ENCODE measurements at places on chromosomes 7 and 10.

DNA sequence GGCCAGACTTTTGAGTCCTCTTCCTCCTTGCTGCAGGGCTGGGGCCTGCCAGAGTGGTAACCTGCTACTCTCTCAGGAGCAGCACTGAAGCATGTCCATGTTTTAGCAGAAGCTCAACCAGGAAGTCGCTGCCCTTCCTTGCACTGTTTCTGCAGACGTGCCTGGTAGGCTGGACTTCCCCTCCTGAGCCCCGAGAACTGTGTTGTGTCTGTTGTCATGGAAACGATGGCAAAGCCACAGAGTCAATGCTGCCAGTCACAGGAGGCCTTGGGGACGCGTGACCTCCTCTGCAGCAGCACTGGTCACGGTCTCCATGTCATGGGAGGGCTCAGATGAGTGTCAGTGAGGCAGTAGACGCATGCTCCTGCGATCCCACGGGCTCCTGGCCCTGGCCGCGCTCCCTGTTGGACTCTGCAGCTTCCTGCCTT is 145.5 kb downstream of the FANK1 start:
- no peaks in the 10 kb centered on the region for H3K4me1 ChIP-seq
- H3K36me3 ChIP-seq = no peaks in the 10 kb centered on the region
- H3K4me3 ChIP-seq = no peak overlapping the region
- no peaks in the 10 kb centered on the region for H3K27me3 ChIP-seq

DNA sequence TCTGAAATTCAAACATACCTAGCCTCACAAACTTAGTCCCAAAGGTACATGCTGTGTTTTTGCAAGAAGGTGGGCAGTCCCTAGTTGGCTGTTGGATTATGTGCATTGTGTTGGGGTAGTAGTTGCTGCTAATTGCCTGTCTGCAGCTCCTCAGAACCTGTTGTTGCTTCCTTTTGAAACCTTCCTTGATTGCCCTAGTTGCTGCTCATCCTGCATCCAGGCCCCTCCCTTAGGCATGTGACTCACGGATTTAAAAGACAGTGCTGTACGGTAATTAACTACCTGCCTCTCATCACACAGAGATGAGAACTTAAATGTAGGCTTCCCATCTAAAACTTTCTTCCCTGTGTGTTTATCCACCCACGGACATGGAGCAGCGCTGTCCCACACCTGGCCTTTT is 67.7 kb downstream of the BMPR1A start:
- H3K27ac ChIP-seq = no peak overlapping the region
- H3K27me3 ChIP-seq = no peaks in the 10 kb centered on the region
- no peaks in the 10 kb centered on the region for H3K36me3 ChIP-seq
- no peaks in the 10 kb centered on the region for H3K4me1 ChIP-seq
- no peak overlapping the region for H3K4me3 ChIP-seq

GRCh38 chr7:80900583-80901576 is 18.0 kb downstream of the SEMA3C start:
- no peaks in the 10 kb centered on the region for H3K36me3 ChIP-seq
- DNase-seq = no peak
- no peak overlapping the region for H3K4me3 ChIP-seq
- no peaks in the 10 kb centered on the region for H3K27me3 ChIP-seq
- H3K4me1 ChIP-seq = no peaks in the 10 kb centered on the region

- no peaks in the 10 kb centered on the region for H3K4me1 ChIP-seq
- no peaks in the 10 kb centered on the region for H3K36me3 ChIP-seq
- DNase-seq = no peak
- peaks cover 3% of the 10 kb centered on the region for H3K27me3 ChIP-seq
- H3K27ac ChIP-seq = no peak overlapping the region
- H3K4me3 ChIP-seq = no peak overlapping the region
These were observed 168.1 kb downstream of the FAM107B start for GRCh38 chr10:14606633-14607032.

- H3K4me3 ChIP-seq = no peak overlapping the region
- no peak for DNase-seq
- no peak overlapping the region for H3K27ac ChIP-seq
- peaks cover 69% of the 10 kb centered on the region for H3K36me3 ChIP-seq
- no peaks in the 10 kb centered on the region for H3K27me3 ChIP-seq
These were observed 35.2 kb downstream of the TNRC18 start for GRCh38 chr7:5388273-5388901.

DNA sequence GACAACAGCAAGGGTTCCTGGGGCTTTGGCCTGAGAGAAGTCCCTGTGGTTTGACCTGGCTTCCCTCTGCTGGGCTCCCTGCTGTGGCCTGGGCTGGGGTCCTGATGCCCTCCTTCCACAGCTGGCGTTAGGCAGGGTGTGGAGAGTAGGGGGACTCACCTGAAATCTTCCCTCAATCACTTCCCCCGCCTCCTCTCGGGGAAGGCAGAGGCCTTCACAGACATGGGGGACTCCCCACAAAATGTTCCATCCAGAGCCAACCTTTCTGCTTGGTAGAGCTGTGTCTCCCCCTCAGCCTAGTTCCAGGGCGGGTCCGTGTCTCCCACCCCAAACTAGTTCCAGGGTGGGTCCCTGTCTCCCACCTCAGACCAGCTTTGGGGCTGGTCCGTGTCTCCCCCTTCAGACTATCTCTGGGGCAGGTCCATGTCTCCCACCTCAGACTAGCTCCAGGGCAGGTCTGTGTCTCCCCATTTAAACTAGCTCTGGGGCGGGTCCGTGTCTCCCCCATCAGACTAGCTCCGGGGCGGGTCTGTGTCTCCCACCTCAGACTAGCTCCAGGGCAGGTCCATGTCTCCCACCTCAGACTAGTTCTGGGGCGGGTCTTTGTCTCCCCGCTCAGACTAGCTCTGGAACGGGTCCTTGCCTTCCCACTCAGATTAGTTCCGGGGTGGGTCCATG is 2.2 kb downstream of the PVRIG start:
- peaks cover 28% of the 10 kb centered on the region for H3K4me1 ChIP-seq
- peak overlapping the region; percentile 79 for H3K27ac ChIP-seq
- no peak for DNase-seq
- H3K27me3 ChIP-seq = no peaks in the 10 kb centered on the region
- H3K36me3 ChIP-seq = peaks cover 42% of the 10 kb centered on the region
- H3K4me3 ChIP-seq = no peak overlapping the region

DNA sequence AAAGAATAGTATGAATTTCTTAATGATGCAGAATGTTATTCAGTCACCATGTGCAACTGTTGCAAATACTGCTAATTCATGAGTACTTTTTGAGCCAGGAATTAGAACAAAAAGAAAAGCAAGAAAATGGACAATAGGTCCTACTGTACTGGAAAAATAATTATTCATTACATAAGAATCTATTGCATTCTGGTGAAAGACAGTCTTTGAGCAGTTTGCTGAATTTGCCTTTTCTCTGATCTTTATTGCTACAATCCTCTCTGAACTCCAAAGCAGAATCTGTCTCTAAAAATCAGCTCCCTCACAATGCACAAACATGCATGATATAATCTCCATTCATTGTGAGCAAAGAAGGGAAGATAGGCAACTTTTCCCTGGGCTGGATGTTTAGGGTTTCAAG is 12.8 kb downstream of the IFIT2 start:
- H3K4me1 ChIP-seq = no peaks in the 10 kb centered on the region
- no peak overlapping the region for H3K27ac ChIP-seq
- H3K27me3 ChIP-seq = no peaks in the 10 kb centered on the region
- H3K36me3 ChIP-seq = no peaks in the 10 kb centered on the region
- no peak for DNase-seq

All from DND-41 (cell line).